ENCODE measurements at places on chromosomes 1 and 21. TPM values are rescaled to one million over a fixed set of nuclear protein-coding genes. Genes with fewer than 3 reads are reported as not detected.

GRCh38 chr21:44514218-44514520, 25.8 kb downstream of the KRTAP10-1 start:
- DNase-seq = no peak

Gene TRIM67
- not detected for total RNA-seq

- DNase-seq = peak; percentile 49
These were observed at the start of gene MFAP2 for GRCh38 chr1:16980473-16981268. MFAP2 (minus strand) TSS chr1:16980620; CDS start chr1:16978273, 2,347 bp downstream.

Gene OPN3
- total RNA-seq = 32.3 TPM

DNA sequence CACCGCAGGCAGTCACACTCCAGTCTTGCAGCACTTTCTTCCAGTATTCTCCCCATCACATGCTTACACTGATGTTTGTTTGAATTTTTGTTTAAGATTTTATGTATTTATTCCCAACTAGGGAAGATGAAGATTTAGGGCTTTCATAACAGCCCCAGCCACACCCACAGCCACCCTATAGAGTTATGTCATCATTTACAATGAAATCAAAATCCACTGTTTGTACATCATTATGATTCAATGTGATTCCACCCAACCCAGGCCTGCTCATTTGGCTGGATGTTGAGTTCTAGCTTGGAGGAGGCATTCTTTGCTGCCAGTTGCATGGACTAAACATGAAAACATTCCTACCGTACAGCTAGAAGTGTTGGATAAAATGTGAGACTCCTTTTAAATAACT, 35.8 kb downstream of the RIPK4 start:
- no peak for DNase-seq

GRCh38 chr1:82844911-82845827, 1044.4 kb downstream of the ADGRL2 start:
- no peak for DNase-seq

DNA sequence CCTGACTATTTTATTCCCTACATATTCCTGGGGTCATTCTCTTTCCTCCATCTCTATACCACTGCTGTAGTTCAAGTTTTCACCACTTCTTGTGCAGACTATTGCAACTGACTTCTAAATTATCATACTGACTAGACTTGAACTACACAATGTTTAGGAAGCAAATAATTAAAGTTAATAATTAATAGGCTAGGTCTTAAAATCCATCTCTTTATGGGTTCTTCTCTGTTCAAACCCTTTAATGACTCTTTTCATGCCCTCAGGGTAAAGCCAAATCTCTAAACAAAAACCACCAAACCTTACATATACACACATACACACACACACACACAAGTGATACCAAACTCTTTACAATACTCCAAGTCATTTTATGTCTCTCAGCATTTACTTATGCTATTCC, 22.3 kb upstream of the MOB3C start:
- DNase-seq = no peak

DNA sequence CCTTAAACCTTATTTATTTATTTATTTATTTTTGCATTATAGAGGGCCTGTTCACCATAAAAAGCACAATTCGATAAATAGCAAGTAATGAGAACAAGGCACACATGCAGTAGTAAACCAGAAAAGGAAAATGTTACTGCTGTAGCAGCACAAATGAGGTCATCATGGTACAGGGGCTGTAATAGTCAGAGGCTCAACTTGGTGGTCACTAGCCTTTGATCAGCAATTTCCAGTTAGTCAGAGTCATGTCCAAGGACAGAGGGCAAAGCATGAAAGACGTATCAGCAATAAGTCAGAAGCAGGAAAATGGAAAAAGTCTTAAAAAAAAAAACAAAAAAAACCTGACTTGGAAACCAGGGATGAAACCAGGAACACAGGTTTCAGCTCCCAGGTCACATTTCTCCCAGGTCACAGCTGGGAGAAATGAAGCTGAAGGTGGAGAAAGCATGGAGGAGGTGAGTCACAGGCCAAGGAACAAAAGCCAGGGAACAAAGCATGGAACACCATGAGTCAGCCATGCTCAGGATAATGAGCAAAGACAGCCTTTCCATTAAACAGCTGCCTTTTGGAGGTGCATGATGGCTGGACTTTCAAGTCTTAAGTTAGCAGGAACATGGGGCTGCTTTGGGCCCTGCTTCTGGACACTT, 556.3 kb downstream of the LTN1 start:
- peak; percentile 78 for DNase-seq

Gene BRDT
- not detected for total RNA-seq

GRCh38 chr1:235865565-235866204, 1.0 kb downstream of the LYST start:
- DNase-seq = no peak

GRCh38 chr1:7410156-7410555, 360.9 kb upstream of the VAMP3 start:
- no peak for DNase-seq

- DNase-seq = no peak
These were observed 808.6 kb downstream of the USP25 start for GRCh38 chr21:16538405-16538804.

Gene SELE
- 5.7 TPM for total RNA-seq

- DNase-seq = peak; percentile 88
These were observed at the start of the genes EMC1 and MRTO4 for GRCh38 chr1:19251305-19252196. EMC1 (minus strand) TSS chr1:19251524; CDS start chr1:19251509, 15 bp downstream. MRTO4 (plus strand) TSS chr1:19251805; CDS start chr1:19251836, 31 bp downstream.

Gene PDC
- total RNA-seq = not detected

DNA sequence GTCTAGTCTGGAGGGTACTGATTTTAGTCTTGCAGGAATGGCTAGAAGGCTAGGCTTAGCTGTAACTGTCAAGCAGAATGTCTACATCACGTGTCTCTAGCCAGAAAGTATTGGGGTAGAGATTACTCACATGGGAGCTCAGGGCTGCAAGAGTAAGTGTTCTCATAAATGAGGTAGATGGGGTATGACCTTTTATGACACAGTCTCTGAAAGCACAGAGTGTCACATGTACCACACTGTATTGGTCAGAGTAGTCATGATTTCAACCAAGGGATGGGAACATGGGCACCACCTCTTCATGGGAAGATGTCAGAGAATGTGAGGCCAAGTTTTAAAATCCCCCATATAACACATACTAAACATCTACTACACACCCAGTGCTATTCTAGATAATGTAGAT, 2.9 kb downstream of the FYB2 start:
- no peak for DNase-seq

- DNase-seq = peak; percentile 73
These were observed 18.2 kb upstream of the RC3H1 start for GRCh38 chr1:174040387-174040786.

- no peak for DNase-seq
These were observed 5.2 kb upstream of the MEF2D start for GRCh38 chr1:156505679-156506298.

DNA sequence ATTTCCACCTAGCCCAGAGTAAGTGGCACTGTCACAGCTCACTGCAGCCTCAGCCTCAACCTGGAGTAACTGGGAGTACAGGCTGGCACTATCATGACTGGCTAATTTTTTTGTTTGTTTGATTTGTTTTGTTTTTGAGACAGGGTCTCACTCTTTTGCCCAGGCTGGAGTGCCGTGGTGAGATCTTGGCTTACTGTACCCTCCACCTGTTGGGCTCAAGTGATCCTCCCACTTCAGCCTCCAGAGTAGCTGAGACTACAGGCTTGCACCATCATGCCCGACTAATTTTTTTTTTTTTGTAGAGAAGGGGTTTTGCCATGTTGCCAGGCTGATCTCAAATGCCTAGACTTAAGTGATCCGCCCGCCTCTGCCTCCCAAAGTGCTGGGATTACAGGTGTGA, 2.5 kb downstream of the UCK2 start:
- no peak for DNase-seq

DNA sequence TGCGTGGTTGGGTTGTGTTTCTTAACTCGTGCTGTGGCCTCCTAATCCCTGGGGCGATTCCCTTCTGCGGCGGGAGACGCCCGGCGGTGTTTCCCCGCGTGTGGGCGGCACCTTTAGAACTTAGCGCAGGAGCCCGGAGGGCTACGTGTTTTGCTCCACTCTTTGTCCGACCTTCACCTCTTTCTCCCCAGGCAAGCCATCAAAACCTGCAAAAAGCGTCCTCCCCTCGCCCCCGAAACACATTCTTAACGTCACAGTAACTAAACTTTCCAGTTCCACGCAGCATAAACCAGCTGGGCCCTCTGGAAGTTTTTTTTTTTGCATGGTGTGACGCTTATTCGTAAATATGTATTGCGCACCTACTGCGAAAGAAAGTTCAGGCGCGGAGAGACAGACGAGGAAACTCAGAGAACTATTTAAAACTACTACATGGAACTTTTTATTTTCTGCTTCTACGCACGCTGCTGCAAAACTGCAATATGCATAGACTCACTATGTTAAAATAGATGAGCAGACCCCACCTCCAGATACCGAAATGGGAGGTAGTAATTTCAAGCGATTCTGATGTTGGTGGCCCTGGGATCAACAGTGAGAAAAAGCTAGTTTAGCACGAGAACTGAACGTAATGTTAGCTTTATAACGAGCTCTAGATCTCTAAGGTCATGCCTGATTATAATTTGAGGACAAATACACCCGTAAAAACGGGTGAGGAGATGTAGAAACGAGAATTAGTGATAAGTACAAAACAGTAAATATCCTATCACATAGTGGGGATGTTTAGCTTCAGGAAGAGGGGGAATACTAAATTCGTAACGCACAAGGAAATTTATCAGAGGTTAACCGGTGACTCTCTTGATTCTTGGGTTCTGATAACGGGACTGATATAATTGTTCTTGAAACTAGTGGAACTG, 920 bp downstream of the MTR start:
- DNase-seq = peak; percentile 44

Gene LSM10
- total RNA-seq = 13.0 TPM

Data from dermis blood vessel endothelial cell (primary cell).